ENCODE measurements at places on chromosomes 1 and 21.
A peak's percentile ranks its signal among the peaks of the same experiment; 100 is the strongest.

DNA sequence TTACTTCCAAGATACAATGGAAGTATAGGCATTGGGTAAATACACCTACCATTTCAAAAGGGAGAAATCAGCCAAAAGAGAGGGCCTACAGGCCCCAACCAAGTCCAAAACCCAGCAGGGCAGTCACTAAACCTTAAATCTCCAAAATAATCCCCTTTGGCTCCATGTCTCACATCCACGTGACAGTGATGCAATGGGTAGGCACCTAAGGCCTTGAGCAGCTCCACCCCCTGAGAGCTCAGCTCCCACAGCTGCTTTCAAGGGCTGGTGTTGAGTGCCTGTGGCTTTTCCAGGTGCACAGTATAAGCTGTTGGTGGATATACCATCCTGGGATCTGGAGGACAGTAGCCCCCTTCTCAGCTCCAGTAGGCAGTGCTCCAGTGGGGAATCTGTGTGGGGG lies 72.5 kb downstream of the UROD start:
- DNase-seq, result no peak

DNA sequence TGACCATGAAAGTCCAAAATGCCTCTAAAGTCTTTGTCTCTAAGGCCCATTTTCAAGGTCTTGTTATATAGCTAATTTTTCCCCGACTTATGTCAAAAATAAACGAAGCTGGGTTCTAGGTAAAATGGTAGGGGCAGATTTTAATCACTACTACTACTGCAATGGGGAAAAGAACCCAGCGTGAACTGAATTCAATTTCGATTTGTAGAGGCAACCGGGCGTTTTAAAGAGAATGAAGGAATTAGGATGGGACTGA lies 536 bp upstream of the EXO1 start:
- no peak for DNase-seq

DNA sequence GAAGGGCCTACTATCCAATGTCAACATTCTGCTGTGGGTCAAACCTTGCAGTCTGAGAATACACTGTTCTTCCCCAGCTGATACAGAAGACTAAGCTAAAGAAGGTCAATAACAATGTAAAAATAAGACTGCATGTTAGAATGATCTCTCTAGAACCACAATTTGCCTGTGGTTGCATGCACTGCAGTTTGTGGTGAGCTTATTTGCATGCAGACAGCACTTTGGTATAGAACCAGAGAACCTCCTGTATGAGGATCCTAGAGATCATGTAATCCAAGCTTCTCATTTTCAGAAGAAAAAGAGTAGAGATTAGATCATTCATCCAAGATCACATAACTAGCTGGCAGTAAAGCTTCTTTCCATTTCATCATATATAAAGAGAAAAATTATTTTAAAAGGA lies 15.8 kb downstream of the SYNJ1 start:
- DNase-seq, result peak; percentile 32

GRCh38 chr1:30506291-30507015 lies 216.9 kb downstream of the MATN1 start:
- DNase-seq, result no peak

DNA sequence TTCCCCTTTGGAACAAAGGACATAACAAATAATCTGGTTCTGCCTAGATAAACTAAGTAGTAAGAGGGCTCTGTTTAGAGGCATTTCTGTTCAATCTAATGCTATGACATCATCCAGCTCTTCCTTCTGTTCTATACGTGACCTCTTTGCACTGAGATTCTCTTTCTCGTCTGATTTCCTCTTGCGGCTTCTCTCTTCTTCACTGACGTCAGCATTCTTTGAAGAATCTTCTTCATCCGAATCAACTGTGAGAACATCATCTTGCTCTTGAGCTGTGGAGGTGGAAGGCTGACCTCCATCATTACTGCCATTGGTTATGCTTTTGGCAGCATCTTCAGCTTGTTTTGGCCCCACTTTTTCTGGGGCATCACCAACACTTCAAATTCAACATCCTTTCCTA lies 130.4 kb downstream of the HS2ST1 start:
- peak; percentile 48 for DNase-seq

DNA sequence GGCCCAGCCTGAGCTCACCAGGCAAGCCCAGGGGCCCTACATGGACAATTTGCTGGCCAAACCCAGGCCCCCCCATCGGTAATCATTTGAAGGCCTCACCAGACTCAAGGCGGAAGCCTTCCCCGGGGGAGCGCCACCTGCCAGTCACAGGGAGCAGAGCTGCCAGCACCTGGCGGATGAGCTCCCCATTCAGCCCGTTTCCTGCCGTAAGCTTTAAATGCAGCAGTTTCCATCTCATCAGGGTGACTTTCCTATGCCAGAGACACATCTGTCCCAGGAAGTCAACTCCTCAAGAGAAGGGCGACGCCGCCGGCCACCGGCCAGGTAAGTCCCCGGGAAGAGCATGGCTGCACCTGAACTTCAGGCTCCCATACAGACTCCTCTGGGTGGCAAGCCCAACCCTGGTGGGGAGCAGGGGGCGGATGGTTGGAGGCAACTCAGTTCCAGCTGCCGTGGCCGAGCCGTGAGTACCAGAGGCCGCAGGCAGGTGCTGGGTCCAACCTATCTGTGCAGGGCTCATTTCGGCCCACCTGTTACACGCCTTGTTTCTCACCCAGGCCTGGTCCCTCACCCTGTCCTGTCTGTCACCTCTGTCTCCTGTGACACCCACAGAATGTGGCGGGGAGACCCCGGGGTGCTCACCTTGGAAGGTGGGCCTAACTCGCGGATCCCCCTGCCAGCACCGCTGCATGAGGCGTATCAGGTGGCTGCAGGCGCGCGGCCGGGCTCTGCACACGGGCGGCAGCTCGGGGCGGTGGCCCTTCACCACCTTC lies 20.7 kb downstream of the RIPK4 start:
- DNase-seq, result no peak

- no peak for DNase-seq
These were observed 6.4 kb downstream of the SNRPE start for GRCh38 chr1:203867802-203868201.

- DNase-seq, result no peak
These were observed 6.0 kb upstream of the ACTRT2 start for GRCh38 chr1:3015269-3015635.

- no peak for DNase-seq
These were observed 127.8 kb downstream of the NRDC start for GRCh38 chr1:51750729-51751128.

DNA sequence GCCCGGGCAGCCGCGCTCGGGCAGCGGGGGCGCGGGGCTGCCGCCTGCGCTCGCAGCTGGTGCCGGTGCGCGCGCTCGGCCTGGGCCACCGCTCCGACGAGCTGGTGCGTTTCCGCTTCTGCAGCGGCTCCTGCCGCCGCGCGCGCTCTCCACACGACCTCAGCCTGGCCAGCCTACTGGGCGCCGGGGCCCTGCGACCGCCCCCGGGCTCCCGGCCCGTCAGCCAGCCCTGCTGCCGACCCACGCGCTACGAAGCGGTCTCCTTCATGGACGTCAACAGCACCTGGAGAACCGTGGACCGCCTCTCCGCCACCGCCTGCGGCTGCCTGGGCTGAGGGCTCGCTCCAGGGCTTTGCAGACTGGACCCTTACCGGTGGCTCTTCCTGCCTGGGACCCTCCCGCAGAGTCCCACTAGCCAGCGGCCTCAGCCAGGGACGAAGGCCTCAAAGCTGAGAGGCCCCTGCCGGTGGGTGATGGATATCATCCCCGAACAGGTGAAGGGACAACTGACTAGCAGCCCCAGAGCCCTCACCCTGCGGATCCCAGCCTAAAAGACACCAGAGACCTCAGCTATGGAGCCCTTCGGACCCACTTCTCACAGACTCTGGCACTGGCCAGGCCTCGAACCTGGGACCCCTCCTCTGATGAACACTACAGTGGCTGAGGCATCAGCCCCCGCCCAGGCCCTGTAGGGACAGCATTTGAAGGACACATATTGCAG lies 3.0 kb downstream of the ARTN start:
- peak; percentile 22 for DNase-seq

DNA sequence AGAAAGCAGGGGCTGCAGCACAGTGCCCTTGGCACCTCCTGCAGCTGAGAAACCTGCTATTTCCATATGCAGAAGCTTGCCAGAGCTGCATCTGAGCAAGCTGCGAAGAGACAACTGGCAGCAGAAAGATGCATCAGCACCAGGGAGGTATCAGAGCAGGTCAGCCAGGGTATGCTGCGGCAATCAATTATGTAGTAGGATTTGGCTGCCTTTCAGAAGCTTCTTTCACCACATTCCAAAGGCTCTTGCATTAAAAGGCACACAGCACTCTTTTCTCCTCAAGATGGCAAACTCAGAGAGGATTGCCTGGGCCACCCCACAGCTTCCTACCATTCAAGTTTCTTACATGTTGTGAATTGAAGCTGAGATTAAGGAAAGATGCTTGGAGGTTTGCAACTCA lies 47.6 kb upstream of the RAP1A start:
- DNase-seq, result no peak

GRCh38 chr1:2465371-2466269 lies 10.5 kb upstream of the PLCH2 start:
- no peak for DNase-seq

DNA sequence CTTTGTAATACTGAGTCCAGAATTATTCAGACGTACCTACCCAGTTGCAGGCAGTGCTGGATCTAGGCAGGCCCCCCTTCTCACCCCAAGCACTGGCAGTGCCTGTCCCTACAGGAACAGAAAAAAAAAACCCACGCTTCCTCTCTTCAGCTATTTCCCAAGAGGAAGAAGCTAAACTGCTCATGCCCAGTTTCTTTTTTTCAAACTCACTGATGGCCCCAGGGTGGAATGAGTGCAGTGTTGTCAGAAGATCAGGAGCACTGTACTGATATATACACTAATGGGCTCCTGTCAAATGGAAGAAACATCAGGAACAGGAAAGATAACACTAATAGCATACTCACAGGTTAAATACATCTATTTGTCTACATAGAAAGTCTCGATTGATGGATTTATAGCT lies 28.2 kb upstream of the DOCK7 start:
- no peak for DNase-seq

DNA sequence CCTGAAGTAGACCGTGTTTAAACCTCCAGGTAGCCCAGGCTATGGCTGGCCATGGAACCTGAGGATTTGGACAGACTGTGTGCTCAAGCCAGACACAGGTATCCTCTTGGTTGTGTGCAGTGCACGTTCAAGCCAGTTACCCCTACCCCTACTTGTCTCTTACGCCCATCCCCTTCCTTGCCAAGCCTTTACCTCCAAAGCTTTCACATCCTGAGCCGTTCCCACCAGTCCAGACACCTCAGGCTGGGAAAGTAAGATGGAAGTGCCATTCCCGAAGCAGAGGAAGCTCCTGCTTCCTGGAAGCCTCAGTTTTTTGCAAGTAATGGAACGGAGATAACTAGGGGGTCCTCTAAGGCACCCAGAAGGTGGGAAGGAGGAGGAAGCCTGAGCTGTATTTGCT lies 41.5 kb upstream of the HMGB4 start:
- DNase-seq, result no peak

- no peak for DNase-seq
These were observed 9.1 kb downstream of the SSBP3 start for GRCh38 chr1:54397090-54397591.

- no peak for DNase-seq
These were observed 86.0 kb downstream of the EPHB2 start for GRCh38 chr1:22796642-22797041.

DNA sequence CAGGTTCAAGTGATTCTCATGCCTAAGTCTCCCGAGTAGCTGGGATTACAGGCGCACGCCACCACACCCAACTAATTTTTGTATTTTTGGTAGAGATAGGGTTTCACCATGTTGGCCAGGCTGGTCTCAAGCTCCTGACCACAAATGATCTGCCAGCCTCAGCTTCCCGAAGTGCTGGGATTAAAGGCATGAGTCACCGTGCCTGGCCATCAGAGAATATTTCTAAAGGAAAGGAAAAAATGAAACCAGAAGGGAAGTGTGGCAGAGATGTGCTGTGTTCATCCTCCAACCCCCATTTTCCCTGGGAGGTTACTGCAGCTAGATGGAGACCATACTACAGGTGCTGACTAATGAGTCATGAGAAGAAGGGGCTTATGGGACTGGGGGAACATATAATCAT lies 964.1 kb downstream of the TTLL7 start:
- no peak for DNase-seq

DNA sequence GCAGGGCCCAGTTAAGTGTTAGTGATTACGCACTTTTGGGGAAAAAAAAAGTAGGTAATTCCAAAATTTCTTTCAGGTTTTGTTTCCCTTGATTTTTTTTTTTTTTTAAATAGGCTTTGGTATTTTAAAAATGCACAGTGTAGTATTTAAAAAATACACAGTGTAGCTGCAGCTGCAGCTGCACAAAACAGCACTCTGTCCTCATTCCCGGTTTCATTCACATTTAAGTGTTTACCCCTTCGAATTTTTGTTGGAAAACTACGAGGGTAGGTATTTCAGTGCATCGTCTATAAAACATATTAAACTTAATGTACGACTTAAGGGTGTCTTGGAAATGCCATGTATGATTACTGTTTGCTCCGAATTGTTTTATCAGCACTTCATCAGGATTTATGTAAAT lies 3.4 kb downstream of the NEK7 start:
- no peak for DNase-seq

GRCh38 chr1:7648761-7649384 lies 122.2 kb upstream of the VAMP3 start:
- DNase-seq, result no peak

All from activated CD4-positive, alpha-beta T cell treated with anti-CD3 and anti-CD28 coated beads, Interleukin-10, Interleukin-2, amounts not matched to agents 100 ng/mL and 50 ng/mL, durations not matched to agents 16 hours and 8 hours (primary cell).